Osteocyte (in vitro differentiated cells): ENCODE measurements at places on chromosomes 1 and 21. TPM values are rescaled to one million over a fixed set of nuclear protein-coding genes. Genes with fewer than 3 reads are reported as not detected.

GRCh38 chr1:116415699-116416533, 42.9 kb downstream of the ATP1A1 start:
- peak; percentile 72 for DNase-seq

- no peak for DNase-seq
Observed at GRCh38 chr21:46059195-46059594, 38.7 kb upstream of the COL6A2 start.

DNA sequence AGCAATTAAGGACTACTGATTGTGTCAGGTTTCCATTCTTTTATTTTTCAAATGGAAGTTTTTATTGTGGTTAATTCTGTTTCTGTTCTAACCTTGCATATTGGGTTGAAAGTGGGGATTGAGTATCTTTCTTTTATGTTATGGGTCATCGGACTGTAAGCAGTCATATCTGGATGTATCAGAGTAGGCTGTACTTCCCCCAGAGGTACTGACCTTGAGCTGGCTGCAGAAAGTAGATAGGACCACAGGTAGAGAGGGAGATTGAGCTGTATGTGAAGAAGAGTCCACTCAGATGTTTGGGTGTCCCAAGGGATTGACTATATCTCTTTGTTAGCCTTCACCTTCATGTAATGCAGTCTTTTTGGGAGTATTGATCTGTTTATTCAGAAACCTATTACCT, 20.5 kb upstream of the ALG14 start:
- DNase-seq, result no peak

DNA sequence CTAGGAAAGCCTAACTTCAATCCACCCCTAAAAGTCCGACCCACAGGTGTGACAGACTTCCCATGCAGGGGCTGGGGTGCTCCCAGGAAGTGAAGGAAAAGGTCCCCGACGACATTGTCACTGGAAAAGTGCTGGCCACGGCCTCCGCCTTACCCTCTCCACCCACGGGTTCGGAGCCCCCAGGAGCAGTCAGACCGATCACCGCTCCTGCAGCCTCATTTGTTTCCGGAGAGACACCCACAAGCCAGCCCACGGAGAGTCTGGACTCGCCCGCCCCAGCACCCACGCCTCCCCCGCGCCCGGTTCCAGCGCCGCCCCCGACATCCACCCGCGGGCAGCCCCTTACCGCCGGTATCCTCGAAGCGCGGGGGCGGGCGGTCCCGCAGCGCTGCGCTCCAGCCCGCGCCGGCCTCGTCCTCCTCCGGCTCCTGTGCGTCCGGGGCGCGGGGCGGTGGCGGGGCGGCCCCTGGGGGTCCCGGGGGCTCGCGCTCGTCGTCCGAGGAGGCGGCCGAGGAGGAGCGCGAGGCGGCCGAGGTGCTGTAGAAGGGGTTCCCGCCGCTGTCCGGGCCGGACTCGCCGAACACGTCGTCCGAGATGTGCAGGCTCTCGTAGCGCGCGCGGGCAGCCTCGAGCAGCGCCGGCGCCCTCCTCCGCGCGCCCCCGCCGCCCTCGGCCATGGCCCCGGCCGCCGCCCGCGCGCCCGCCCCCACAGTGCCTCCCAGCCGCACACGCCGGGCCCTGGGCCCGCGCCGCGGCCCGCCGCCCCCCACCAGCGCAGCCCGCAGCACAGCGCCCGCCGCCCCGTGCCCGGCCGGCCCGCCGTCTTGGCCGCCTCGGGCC, 660 bp downstream of the PGBD5 start:
- DNase-seq, result no peak

TFB2M gene
- 11.5 and 12.5 TPM in 2 replicates for total RNA-seq

DNA sequence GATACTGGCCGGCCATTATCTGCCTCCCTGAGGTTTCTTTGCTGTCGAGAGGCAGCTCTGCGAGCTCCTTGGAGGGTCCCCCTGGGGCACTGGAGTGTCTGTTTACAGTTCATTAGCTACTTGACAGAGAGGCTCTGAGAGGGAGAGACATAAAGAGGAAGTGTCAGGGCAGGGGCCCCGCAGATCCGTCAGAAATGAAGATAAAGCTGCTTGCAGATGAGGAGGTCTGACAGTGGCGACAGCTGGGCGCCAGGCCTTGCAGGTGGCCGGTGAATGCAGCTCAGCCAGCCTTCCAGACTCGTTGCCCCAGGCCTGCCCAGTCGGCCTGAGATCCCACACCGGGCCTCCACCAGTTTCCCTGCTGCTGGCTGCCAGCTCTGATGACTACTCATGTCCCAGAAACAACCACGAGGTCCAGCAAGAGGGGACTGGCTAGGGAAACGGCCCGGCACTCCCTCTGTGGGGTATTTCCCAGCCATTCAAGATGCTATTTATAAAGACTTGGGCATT, 84.7 kb downstream of the DISP3 start:
- DNase-seq, result no peak

GRCh38 chr1:24850328-24850920, 79.7 kb downstream of the RUNX3 start:
- no peak for DNase-seq

ZBTB8B gene
- total RNA-seq, result 0.08 and 0.10 TPM in 2 replicates

- no peak for DNase-seq
Observed at GRCh38 chr1:100995198-100995988, 30.2 kb downstream of the DPH5 start.

DNA sequence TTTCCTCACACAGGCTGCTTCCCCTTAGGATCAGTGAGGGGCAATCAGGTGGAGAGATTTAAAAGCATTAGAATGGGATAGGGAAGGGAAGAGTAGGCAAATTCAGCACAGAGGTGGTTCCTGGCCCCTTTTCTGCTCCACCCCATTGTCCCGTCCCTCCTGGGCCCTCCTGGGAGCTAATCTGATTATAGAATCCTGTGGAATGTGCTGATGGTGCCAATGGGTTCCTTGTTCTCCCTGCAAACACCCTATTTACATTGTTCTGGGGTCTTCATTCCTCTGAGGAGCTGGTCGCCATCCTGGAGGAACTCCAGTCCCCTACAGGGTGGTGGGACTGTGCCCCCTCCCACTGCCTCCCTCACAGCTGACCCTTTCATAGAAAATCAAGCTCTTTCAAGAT, 34.4 kb upstream of the LRP8 start:
- DNase-seq, result peak; percentile 63

SLC16A4 gene
- total RNA-seq, result 25.8 and 26.3 TPM in 2 replicates

GRCh38 chr21:26715878-26716506, 129.2 kb downstream of the ADAMTS1 start:
- DNase-seq, result no peak

DNA sequence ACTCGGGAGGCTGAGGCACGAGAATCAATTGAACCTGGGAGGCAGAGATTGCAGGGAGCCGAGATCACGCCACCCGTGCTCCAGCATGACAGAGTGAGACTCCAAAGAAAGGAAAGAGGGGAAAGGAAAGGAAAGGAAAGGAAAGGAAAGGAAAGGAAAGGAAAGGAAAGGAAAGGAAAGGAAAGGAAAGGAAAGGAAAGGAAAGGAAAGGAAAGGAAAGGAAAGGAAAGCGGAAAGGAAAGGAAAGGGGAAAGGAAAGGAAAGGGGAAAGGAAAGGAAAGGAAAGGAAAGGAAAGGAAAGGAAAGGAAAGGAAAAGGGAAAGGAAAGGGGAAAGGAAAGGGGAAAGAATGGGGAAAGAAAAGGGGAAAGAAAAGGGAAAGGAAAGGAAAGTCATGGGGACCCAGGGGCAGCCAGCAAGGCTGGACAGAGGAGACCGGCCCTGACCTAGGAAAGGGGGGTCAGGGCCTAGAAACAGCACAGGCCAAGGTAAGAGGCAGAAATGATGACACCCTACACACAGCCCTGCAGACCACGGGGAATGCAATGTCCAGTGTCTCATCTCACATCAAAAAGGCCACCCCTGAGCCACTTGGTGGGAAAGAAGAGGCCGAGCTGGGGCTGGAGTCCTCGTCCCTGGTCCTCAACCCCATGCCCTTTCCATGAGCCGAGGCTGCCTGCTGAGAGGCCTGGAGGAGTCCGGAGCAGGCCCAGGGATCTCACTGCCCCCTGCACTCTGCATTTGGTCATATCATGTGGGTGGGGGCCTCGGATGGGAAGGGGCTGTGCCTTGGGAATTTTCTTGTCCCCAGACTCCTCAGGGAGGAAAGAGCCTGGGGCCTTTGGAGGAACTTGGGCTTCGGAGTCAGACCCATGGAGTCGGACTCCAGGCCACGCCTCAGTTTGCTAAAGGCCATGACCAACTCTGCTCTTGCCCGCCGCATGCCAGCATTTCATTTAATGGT, 18.8 kb upstream of the LAPTM5 start:
- DNase-seq, result no peak

- no peak for DNase-seq
Observed at GRCh38 chr1:121516234-121516967, 331.6 kb downstream of the SRGAP2C start.

DNA sequence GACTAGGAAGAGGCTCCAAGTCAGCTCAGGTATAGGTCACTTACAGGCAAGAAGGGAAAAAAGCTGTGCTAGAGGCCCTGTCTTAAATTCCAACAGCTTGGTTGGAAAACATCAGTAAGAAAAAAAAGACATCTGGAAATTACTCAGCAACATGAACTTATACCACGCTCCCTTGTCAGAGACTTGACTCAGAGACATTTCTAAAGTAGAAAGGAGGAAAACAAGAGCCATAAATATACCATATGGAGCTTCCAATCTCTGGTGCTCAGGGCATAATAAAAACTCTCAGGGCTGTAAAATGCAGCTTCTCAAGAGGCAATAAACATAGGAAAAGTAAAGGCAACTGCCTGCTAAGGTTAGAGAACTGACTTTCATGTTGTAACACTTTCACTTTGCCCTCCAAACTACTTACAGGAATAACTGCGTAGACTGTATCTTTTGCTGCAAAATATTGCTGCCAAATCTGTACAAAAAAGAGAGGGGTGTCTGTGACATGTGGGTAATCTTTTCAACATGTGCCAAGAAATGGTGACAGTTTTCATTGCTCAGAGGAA, 14.7 kb downstream of the ATPAF1 start:
- no peak for DNase-seq

DNA sequence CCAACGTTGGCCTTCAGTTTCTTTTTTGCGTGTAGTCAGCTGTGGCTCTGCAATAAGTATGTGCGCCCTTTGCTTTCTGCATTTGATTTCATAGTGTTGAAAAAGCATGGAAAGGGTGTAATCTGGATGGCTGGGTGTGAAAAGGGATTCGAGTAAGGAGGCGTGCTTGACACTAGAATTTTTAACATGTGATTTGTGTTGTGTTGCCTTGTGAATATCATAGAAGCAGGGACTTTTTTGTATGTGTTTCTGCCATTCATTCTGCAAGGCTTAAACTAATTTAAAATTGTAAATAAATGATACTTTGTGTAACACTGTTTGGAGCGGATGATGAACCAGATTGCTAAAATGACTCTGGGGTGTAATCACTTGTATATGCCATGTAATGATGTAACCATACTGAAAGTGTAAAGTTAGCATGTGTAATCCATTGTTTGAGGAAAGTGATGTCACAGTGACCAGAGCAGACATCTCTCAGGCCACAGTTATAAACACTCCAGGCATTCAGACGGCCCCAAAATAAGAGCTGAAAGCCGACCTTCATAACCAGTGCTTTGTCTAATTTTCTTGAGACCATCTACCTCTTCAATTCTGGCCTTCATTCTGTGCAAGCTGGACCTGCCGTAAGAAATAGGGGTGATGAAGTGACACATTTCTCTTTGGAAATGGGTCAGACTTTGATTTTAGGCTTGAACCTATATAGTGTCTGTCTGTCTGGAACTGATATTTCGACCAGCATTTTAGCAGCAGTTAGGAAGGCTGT, 618 bp downstream of the SH3BGR start:
- no peak for DNase-seq

GRCh38 chr1:23282957-23283356, 61.1 kb downstream of the HNRNPR start:
- DNase-seq, result no peak

VHLL gene
- total RNA-seq, result not detected in 2 replicates

GRCh38 chr21:42537106-42537742, 23.6 kb downstream of the SLC37A1 start:
- DNase-seq, result no peak

- DNase-seq, result no peak
Observed at GRCh38 chr1:165259236-165259635, 97.3 kb downstream of the LMX1A start.

GRCh38 chr1:43008115-43009060, 49.7 kb upstream of the SLC2A1 start:
- no peak for DNase-seq

GRCh38 chr1:37840711-37841110, 18.7 kb downstream of the MTF1 start:
- no peak for DNase-seq

GRCh38 chr1:48697066-48697707, 79.5 kb downstream of the BEND5 start:
- DNase-seq, result no peak

DNA sequence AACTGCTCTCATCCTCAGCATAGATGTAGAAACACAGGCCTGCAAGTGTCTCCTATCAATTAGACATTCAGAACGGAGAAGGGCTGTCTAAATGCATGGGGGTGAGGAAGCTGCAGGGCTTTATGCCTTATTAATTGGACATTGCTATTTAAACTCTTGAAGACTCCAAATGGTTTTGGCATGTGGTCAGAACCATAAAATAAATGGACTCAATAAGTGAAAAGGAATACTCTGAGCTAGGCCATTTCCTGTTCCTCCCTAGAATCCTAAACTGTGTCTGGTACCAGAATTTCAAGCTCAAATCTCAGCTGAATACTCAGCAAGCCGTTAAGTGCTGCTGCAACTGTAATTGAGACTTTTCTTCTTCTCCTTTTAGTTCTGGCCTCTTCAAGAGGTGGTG, 80.4 kb upstream of the C1orf87 start:
- DNase-seq, result no peak

TMPRSS3 gene
- not detected in 2 replicates for total RNA-seq

- DNase-seq, result peak; percentile 68
Observed at GRCh38 chr1:54826226-54826816, 25.2 kb upstream of the TTC22 start.

ZNF648 gene
- not detected in 2 replicates for total RNA-seq

CD84 gene
- not detected in 2 replicates for total RNA-seq

DNA sequence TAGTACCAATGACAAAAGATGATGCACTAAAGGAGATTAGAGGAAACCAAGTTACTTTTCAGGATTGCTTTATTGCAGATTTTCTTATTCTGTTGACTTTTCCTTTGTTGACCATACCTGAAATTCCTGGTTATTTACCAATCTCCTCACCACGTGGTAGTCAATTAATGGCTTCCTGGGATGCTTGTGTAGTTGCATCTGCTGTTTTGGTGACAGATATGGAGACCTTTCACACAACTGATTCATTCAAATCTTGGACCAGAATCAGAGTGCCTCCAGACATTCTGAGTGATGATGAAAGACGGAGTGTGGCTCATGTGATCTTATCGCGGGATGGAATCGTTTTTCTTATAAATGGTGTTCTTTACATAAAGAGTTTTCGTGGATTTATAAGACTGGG, 91.3 kb downstream of the CATSPERE start:
- DNase-seq, result no peak

- no peak for DNase-seq
Observed at GRCh38 chr1:201606623-201607022, 67.7 kb downstream of the NAV1 start.

- peak; percentile 65 for DNase-seq
Observed at GRCh38 chr1:205225901-205226765, 1.6 kb upstream of the TMCC2 start.

- no peak for DNase-seq
Observed at GRCh38 chr21:32346951-32347350, 45.9 kb downstream of the URB1 start.
